ENCODE measurements at places on chromosomes 12 and 14.

DNA sequence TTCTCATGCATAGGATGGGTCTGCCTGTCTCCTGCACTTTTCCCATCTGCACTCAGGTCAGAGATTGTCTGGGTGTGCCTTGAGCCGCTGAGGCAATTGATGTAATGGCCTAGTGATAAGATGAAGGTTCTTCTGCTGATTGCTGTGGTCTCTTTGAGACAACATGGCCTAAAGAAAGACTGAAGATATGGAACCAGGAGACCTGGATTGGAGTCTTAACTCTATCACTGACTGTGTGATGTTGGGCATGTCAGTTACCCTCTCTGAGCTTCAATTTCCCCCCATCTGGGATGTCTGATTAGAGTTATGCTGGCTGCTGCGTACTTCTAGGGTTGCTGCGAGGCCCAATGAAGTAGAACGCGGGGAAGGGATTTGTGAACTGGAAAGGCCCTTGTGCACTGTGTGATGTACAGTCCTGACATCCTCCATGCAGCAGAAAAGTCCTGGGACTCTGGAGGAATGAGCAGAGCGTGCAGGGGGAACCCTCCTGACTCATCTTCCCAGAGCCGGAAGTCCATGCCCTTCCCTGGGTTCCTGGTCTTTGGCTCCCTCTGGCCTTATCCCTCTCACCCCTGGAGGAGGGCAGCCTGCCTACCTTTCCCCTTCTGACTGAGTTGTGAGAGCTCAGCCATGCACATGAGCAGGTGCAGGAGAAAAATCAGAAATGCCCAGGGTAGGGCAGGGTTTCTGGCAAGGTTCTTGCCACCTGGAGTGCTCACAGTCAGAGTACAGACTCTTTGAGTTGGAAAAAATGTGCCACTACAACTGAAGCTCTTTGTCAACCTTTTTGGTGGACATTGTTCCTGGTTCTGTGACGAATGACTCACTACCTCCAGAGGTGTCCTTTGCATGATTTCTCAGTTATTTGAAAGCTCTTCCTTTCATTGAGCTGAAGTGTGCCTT, 21.1 kb downstream of the PLEKHD1 start:
- H3K4me1 ChIP-seq: no peaks in the 10 kb centered on the region
- no peak overlapping the region for H3K27ac ChIP-seq
- no peak overlapping the region for H3K4me3 ChIP-seq
- no peaks in the 10 kb centered on the region for H3K27me3 ChIP-seq

GRCh38 chr14:64074961-64075612, 219.1 kb downstream of the ESR2 start:
- no peak overlapping the region for H3K4me3 ChIP-seq
- H3K27ac ChIP-seq: no peak overlapping the region
- H3K36me3 ChIP-seq: peaks cover 96% of the 10 kb centered on the region

- H3K27me3 ChIP-seq: no peaks in the 10 kb centered on the region
- no peak for DNase-seq
- H3K4me1 ChIP-seq: peaks cover 30% of the 10 kb centered on the region
- H3K36me3 ChIP-seq: peaks cover 43% of the 10 kb centered on the region
- H3K4me3 ChIP-seq: peak overlapping the region; percentile 94
Measured at GRCh38 chr14:102315121-102315520, 4.4 kb upstream of the ZNF839 start.

GRCh38 chr14:85334316-85334715, 195.6 kb upstream of the FLRT2 start:
- no peaks in the 10 kb centered on the region for H3K27me3 ChIP-seq
- H3K36me3 ChIP-seq: no peaks in the 10 kb centered on the region
- no peak overlapping the region for H3K27ac ChIP-seq
- DNase-seq: no peak
- no peak overlapping the region for H3K4me3 ChIP-seq
- H3K4me1 ChIP-seq: no peaks in the 10 kb centered on the region

- peak overlapping the region; percentile 94 for H3K27ac ChIP-seq
- DNase-seq: peak; percentile 19
- H3K4me1 ChIP-seq: peaks cover 36% of the 10 kb centered on the region
- H3K4me3 ChIP-seq: peak overlapping the region; percentile 72
- H3K27me3 ChIP-seq: no peaks in the 10 kb centered on the region
Measured at GRCh38 chr12:47361389-47362021, 281.7 kb upstream of the AMIGO2 start.

GRCh38 chr14:88848571-88848970, 24.1 kb downstream of the TTC8 start:
- H3K36me3 ChIP-seq: no peaks in the 10 kb centered on the region
- no peak overlapping the region for H3K4me3 ChIP-seq
- peaks cover 19% of the 10 kb centered on the region for H3K27me3 ChIP-seq
- no peaks in the 10 kb centered on the region for H3K4me1 ChIP-seq
- no peak overlapping the region for H3K27ac ChIP-seq
- DNase-seq: no peak

Data from effector memory CD8-positive, alpha-beta T cell (primary cell).